ENCODE measurements at places on chromosomes 12 and 14. TPM values are rescaled to one million over a fixed set of nuclear protein-coding genes. Genes with fewer than 3 reads are reported as not detected.

DNA sequence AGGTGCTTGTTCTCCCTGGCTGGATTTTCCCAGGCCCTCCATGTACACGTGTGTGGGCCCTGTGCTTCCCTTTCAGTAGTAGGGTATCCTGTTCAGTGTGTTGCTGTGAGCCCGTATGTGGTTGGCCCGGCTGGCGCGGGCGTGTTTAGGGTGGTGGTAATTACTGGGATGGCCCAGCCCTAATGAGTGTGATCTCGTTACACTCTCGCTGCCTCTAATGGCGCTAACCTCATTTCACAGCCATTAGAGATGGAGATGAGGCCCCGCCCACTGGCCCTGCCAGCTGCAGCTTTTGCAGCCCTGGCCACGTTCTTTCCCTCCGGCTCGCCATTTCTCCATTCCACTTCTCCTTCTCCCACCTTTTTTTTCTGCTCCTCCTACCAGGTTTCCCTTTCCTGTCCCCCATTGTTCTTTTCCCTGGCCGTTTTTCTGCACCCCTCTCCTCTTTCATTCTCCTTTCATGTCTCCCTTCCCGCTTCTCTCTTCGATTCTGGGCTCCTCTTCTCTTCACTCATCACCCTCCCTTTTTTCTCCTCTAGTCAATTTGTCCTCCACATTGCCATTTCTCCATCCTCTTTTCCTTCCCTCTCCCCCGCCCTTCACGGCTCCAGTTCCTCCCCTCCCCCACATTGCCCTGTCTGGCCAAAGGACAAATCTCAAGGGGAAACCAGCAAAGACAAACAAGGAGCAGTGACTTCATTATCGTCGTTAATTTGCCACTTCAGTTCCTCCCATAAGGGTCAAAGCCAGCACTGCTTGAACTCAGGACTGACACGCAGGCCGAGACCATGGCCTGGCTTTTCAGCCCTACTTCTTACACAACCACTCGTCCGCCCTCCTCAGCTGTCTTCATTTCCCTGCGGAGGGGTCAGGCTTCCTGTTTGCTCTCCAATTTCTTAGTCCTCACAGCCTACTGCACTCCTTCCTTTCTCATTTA lies 6.8 kb downstream of the ZFHX2 start:
- DNase-seq = no peak
- H3K27ac ChIP-seq = no peak overlapping the region
- H3K4me3 ChIP-seq = no peak overlapping the region
- no peaks in the 10 kb centered on the region for H3K27me3 ChIP-seq

The HCAR3 gene
- not detected for total RNA-seq

- no peak overlapping the region for H3K27ac ChIP-seq
- no peaks in the 10 kb centered on the region for H3K4me1 ChIP-seq
- no peaks in the 10 kb centered on the region for H3K36me3 ChIP-seq
- DNase-seq = no peak
Observed at GRCh38 chr12:88451205-88451604, 129.1 kb downstream of the KITLG start.

GRCh38 chr14:39469094-39469710 lies 37.0 kb upstream of the FBXO33 start:
- no peak overlapping the region for H3K4me3 ChIP-seq
- peaks cover 10% of the 10 kb centered on the region for H3K36me3 ChIP-seq
- peaks cover 16% of the 10 kb centered on the region for H3K27me3 ChIP-seq
- peak; percentile 59 for DNase-seq

The TMEM229B gene
- total RNA-seq = 3.1 TPM

DNA sequence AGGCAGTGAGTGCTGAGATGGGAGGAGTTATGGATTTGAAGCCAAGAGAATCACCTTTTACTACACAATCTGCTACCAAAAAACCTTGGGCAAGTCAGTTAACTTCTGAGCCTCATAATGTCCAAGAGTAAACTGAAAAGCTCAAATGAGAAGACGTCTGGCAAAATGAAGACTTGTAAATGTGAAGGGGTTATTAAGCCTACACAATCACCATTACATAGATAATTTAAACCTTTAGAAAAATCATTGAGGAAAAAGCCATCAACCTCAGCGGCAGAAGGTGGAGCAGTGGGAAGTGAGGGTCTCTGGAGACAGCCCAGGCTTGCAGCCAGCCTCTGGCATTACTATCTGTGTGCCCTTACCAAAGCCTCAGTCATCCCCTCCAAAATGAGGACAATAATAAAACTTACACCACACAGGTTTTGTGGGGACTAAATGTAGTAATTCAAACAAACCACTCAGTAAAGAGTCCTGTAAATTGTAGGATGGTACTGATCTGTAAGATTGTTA lies 50.5 kb upstream of the CCDC175 start:
- H3K36me3 ChIP-seq = no peaks in the 10 kb centered on the region
- no peak overlapping the region for H3K27ac ChIP-seq
- no peak for DNase-seq
- peaks cover 2% of the 10 kb centered on the region for H3K4me1 ChIP-seq
